ENCODE measurements at places on chromosomes 12 and 14.

- DNase-seq: peak; percentile 7
These were observed 485.6 kb upstream of the TMEM132C start for GRCh38 chr12:127781336-127781735.

- DNase-seq: no peak
These were observed 47.6 kb downstream of the TAOK3 start for GRCh38 chr12:118325081-118325480.

DNA sequence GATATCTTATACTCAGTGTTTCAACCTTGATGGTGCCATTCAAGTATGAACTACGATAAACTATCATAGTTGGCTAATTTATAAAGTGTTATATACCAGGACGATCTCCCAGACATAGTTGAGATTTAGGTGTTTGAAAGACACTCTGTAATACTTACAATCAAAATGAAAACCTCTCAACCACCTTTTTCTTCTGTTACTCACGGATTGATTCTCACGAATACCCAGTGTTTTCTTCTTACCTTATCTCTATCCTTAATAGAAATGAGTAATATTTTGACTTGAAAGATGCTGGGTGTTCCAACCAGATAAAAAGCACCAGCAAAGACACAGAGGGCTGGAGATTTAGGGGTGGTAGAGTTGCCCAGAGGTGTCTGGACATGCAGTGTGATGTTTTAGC lies 169.9 kb downstream of the PTCSC3 start:
- no peak for DNase-seq

- DNase-seq: peak; percentile 88
These were observed 2.3 kb upstream of the NEUROD4 start for GRCh38 chr12:55017416-55017925.

- no peak for DNase-seq
These were observed 53.5 kb upstream of the PPP2R5C start for GRCh38 chr14:101707863-101708620.

GRCh38 chr12:27001663-27002062 lies 12.5 kb downstream of the TM7SF3 start:
- DNase-seq: no peak

- DNase-seq: no peak
These were observed 198.6 kb downstream of the ESR2 start for GRCh38 chr14:64095620-64096019.

- DNase-seq: no peak
These were observed 6.6 kb downstream of the IKBIP start for GRCh38 chr12:98638009-98638408.

DNA sequence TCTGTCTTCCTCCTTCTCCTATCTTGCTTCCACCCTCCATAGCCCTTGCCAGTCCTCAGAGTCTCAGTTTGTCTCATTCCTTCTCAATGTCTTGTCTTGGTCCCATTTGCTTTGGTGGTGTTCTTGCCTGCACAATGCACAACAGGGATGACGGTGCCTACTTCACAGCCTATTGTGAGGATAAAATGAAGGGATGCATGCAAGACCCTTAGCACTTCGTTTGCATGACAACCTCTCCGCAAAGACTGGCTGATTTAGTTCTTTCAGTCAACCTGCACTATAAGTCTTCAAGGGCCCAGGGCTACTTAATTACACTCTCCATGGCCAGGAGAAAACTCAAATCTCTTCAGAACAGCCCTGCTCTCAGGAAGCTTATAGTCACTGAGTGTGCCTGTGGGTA lies 8.5 kb downstream of the SELPLG start:
- DNase-seq: no peak

DNA sequence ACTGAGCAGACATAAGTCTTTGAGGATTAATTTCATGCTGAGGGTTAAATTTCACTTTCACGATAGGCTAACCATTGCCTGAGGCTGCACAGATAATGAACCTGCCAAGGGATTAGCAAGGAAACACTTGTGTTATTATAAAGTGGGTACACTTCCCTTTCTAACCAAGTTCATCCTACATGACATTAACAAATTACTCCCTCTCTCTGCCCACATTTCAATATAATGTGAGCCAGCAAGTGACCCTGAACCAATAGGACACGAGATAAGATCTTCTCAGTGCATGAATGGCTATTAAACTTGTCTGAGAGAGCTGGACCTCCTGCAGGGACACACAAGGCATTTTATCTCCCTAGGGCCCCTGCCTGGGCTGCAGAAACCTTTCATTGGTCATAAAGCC lies 173.5 kb downstream of the PAX9 start:
- no peak for DNase-seq

DNA sequence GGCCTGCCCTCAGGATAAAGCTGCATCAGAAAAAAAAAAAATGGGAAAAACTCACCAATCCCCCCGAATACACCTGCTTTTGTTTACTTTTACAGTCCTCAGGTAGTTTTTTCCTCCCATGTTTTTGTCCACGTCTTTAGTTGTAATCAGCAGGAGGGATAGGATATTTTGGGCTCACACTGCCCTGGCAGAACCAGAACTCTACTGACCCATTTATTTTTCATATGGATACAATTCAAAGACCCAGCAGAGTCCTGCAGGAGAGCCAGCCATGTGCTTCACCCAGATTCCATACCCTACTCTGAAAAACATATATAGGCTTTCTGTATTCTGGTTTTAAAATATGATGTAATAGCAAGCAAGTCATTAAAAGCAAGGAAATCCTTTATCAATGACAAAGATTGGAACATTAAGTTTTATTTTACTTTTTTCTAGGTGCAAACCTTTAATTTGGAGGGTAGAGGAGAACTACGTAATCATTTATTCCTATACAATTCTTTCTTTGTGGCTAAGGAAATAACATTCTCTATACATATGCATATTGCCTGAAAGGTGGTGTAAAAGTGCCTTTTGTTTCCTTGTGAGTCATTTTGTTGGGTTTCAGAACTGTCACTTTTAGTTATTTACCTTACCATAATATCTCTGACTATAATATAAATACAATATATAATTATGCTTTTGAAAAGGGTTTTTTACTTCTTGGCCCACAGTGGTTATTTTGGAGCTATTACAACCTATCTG lies 19.1 kb downstream of the DACT1 start:
- DNase-seq: no peak

GRCh38 chr12:52390739-52391617 lies 5.5 kb upstream of the KRT84 start:
- peak; percentile 53 for DNase-seq

Data from NCI-H1694 treated with DMSO at 0.1 percent for 48 hours (cell line).